Upper lobe of left lung (tissue), 6 donors: ENCODE measurements at places on chromosomes 16 and 17. TPM values are rescaled to one million over a fixed set of nuclear protein-coding genes. Genes with fewer than 3 reads are reported as not detected.

- H3K27me3 ChIP-seq = no peaks in the 10 kb centered on the region
- no peaks in the 10 kb centered on the region for H3K36me3 ChIP-seq
- no peak overlapping the region for H3K4me3 ChIP-seq
- H3K4me1 ChIP-seq = no peaks in the 10 kb centered on the region
- no peak overlapping the region for H3K27ac ChIP-seq
- DNase-seq = no peak
Observed at GRCh38 chr16:54152362-54153239, 134.0 kb downstream of the IRX3 start.

- no peaks in the 10 kb centered on the region for H3K27me3 ChIP-seq
- no peak overlapping the region for H3K27ac ChIP-seq
- H3K4me3 ChIP-seq = no peak overlapping the region
- H3K36me3 ChIP-seq = no peaks in the 10 kb centered on the region
- no peak for DNase-seq
Observed at GRCh38 chr17:78537217-78537860, 39.9 kb downstream of the DNAH17 start.

- H3K4me3 ChIP-seq = no peak overlapping the region
- H3K27ac ChIP-seq = no peak overlapping the region
- H3K36me3 ChIP-seq = no peaks in the 10 kb centered on the region
- DNase-seq = no peak
- H3K27me3 ChIP-seq = no peaks in the 10 kb centered on the region
Observed at GRCh38 chr16:72768591-72768990, 279.3 kb downstream of the ZFHX3 start.

- H3K4me3 ChIP-seq = no peak overlapping the region
- H3K27ac ChIP-seq = no peak overlapping the region
- H3K27me3 ChIP-seq = no peaks in the 10 kb centered on the region
Observed at GRCh38 chr16:84511180-84511800, 6.8 kb upstream of the MEAK7 start.

DNA sequence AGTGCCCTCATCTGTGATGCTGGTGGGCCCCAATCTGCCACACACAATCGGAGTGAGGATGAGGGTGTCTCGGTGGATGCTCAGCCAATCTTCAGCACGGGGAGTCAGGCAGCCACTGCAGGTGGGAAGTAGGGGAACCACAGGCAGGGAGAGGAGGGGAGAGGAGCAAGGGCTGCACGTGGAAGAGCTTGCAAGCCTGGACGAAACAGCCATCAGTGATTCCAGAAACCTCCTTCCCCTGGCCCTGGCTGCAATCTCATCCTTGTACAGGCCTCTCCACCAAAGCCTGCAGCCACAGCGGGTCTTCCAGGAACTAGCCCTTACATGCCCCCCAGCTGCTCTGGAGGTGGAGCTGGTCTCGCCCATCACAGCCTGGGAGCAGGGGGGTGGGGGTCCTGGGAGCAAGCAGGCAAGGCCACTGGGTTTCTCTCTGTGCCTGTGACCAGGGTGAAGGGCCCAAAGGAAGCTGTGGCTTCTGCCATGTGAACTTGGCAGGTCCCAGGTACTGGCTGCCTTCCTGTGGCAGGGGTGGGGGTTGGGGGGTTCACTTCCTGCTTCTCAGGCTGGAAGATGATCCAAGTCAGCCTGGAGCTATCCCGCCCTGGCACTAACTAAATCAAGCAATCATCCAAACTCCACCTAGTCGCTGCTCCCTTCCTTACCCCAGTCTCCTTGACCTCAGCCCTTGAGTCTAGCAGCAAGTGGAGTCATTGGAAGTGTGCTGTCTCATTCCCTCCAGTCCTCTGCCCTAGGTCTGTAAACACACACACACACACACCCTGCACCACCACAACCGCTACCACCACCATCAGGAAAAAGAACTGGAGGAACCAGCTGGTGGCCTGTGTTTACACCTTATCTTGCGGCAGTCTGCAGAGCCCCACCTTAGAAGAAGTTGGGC lies 29.4 kb upstream of the MLKL start:
- peaks cover 7% of the 10 kb centered on the region for H3K4me1 ChIP-seq
- no peak overlapping the region for H3K27ac ChIP-seq
- no peak overlapping the region for H3K4me3 ChIP-seq
- H3K27me3 ChIP-seq = no peaks in the 10 kb centered on the region

- no peaks in the 10 kb centered on the region for H3K36me3 ChIP-seq
- H3K4me1 ChIP-seq = peaks cover 32% of the 10 kb centered on the region
- no peak overlapping the region for H3K27ac ChIP-seq
- DNase-seq = no peak
- H3K27me3 ChIP-seq = no peaks in the 10 kb centered on the region
- H3K4me3 ChIP-seq = no peak overlapping the region
Observed at GRCh38 chr16:85418978-85419491, 194.1 kb upstream of the GSE1 start.

Gene SLC6A4
- 27.0 TPM for total RNA-seq

Gene KRTAP4-1
- total RNA-seq = not detected

DNA sequence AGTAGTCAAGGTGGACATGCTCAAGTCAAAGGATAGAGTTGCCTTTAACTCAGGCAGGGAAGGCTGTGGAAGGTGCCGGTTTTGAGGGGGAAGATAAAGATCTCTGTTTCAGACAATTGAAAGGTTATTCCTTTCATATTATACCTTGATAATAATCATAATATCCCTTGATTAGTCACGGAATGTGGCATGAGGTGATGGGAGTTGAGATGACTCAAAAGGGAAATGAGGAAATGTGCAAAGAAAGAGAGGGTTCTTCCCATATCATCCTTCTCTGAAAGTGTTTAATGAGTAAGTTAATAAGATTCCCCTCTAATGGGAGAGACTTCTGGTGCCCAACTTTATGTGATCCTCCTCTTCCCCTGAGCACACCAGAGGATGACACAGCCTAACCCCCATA lies 43.1 kb upstream of the HS3ST2 start:
- DNase-seq = no peak
- no peaks in the 10 kb centered on the region for H3K4me1 ChIP-seq
- H3K27ac ChIP-seq = no peak overlapping the region

DNA sequence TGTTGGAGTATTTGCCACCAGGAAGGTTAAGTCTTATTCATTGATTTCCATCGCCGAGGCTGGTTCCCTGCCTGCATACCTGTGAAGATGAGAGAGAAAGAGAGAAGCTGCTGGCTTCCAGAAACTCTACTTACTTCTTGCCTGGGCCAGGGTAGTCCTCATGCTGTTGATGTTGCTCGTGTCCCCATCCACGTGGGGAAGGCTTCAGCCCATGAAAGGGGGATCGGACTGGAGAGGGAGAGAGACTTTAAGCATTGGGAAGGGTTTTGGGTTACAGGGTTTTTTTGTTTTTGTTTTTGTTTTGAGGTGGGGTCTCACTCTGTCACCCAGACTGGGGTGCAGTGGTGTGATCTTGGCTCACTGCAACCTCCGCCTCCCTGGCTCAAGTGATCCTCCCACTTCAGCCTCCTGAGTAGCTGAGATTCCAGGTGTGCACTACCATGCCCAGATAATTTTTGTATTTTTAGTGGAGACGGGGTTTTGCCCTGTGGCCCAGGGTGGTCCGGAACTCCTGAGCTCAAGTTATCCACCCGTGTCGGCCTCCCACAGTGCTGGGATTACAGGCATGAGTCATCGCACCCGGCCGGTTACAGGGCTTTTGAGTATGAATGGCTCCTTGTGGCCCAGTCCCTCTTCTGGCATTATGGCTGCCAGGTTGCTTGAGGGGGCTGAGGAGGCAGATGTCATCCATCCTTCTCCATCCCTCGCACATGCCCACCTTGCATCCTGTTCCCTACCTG lies 26.6 kb downstream of the ITGB3 start:
- no peaks in the 10 kb centered on the region for H3K36me3 ChIP-seq
- H3K27me3 ChIP-seq = no peaks in the 10 kb centered on the region
- peak overlapping the region; percentile 85 for H3K27ac ChIP-seq
- no peak overlapping the region for H3K4me3 ChIP-seq
- DNase-seq = no peak
- peaks cover 52% of the 10 kb centered on the region for H3K4me1 ChIP-seq

DNA sequence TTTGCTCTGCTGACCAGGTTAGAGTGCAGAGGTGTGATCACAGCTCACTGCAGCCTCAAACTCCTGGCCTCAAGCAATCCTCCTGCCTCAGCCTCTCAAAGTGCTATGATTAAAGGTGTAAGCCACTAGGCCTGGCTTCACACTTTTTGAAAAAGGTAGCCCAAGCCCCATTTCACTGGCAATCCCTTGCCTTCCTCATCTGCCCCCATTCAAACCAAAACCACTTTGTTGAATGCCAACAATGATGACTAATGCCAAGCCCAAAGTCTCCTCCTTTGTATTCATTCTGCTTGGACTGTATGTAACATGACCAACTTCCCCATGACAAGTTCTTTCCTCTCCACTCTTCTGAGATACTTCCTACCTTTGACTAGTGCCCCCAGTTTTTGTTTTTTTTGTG lies 33.1 kb downstream of the N4BP1 start:
- H3K27me3 ChIP-seq = no peaks in the 10 kb centered on the region
- peak overlapping the region; percentile 30 for H3K27ac ChIP-seq
- no peak for DNase-seq

DNA sequence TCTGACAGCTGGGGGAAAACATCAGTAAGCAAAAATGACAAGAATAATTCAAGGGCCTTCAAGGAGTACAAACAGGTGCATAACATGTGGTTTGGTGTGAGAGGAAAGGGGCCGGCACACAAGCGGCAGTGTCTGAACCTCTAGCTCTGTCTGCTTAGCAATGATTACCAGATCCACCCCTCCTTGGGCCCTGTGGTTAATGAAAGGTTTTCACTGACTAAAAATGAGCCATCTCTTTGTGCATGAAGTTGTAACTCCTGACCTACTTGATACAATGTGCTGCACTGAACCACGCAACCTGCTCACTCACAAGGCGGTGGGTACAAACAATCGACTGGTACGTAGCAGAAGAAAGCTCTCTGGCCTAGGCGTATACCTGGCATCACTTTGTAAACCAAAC lies 15.1 kb downstream of the FAM117A start:
- H3K27ac ChIP-seq = no peak overlapping the region
- H3K27me3 ChIP-seq = no peaks in the 10 kb centered on the region
- DNase-seq = no peak
- peaks cover 14% of the 10 kb centered on the region for H3K4me1 ChIP-seq
- no peaks in the 10 kb centered on the region for H3K36me3 ChIP-seq

Gene CMTM1
- not detected for total RNA-seq

- no peak for DNase-seq
- H3K36me3 ChIP-seq = no peaks in the 10 kb centered on the region
- H3K4me1 ChIP-seq = no peaks in the 10 kb centered on the region
- H3K27ac ChIP-seq = no peak overlapping the region
- no peaks in the 10 kb centered on the region for H3K27me3 ChIP-seq
Observed at GRCh38 chr17:11924076-11924475, 73.2 kb downstream of the ZNF18 start.

GRCh38 chr17:38893113-38893512 lies 23.3 kb downstream of the LASP1 start:
- peaks cover 53% of the 10 kb centered on the region for H3K4me1 ChIP-seq
- H3K4me3 ChIP-seq = no peak overlapping the region
- no peak for DNase-seq
- H3K36me3 ChIP-seq = peaks cover 49% of the 10 kb centered on the region

- DNase-seq = no peak
- H3K27me3 ChIP-seq = no peaks in the 10 kb centered on the region
- H3K4me1 ChIP-seq = no peaks in the 10 kb centered on the region
- H3K4me3 ChIP-seq = no peak overlapping the region
Observed at GRCh38 chr16:62814891-62815290, 778.7 kb upstream of the CDH8 start.

DNA sequence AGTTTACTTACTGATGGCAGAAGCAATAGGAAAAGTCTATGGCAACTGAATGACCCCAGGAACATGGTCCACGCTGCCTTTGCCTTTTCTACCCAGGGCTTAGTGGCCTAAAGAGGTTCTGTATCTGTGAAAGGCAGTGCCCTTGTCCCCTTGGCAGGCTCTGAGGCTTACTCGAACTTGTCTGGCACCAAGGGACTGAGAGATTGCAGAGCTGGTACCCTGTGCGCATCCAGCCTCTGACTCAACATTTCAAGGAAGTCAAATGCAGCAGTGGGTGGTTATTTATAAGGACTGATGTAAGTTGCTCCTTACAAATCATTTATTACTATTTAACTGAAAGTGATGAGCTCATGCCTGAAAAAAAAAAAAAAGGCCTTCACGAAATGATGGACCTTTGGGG lies 299.9 kb upstream of the MYOCD start:
- DNase-seq = no peak
- no peaks in the 10 kb centered on the region for H3K4me1 ChIP-seq
- H3K36me3 ChIP-seq = no peaks in the 10 kb centered on the region
- H3K4me3 ChIP-seq = no peak overlapping the region

- H3K36me3 ChIP-seq = no peaks in the 10 kb centered on the region
- peaks cover 19% of the 10 kb centered on the region for H3K4me1 ChIP-seq
- H3K27me3 ChIP-seq = no peaks in the 10 kb centered on the region
Observed at GRCh38 chr17:61245706-61246135, 153.9 kb upstream of the TBX2 start.

Gene PRSS21
- total RNA-seq = 1.2 TPM

- H3K4me1 ChIP-seq = peaks cover 47% of the 10 kb centered on the region
- peak overlapping the region; percentile 97 for H3K27ac ChIP-seq
- no peaks in the 10 kb centered on the region for H3K36me3 ChIP-seq
- H3K27me3 ChIP-seq = no peaks in the 10 kb centered on the region
- peak overlapping the region; percentile 84 for H3K4me3 ChIP-seq
Observed at GRCh38 chr17:81295676-81296381, 722 bp upstream of the SLC38A10 start.

Gene CD300LF
- 28.7 TPM for total RNA-seq

DNA sequence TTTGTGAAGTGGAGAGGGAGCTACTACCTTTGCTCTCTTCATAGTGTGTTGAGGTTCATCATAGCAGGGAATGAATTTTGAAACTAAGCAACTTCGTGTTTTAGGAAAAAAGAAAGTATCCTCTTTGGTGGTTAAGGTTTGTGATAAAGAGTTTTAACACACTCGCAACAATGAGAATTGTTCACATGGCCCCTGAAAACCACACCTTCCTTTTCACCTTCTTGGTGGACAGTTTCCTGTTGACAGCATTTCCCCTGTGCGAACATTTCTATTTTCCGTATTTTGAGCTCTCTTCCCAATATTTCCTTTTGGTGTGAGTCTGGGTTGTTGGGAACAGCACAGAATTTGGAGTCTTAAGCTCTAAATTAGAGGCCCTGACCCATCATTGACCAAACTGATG lies 3.8 kb downstream of the OR4D2 start:
- H3K27me3 ChIP-seq = no peaks in the 10 kb centered on the region
- DNase-seq = no peak
- no peak overlapping the region for H3K4me3 ChIP-seq
- H3K36me3 ChIP-seq = no peaks in the 10 kb centered on the region

Gene TEX19
- total RNA-seq = not detected

Gene CCL7
- not detected for total RNA-seq

- H3K36me3 ChIP-seq = peaks cover 24% of the 10 kb centered on the region
- DNase-seq = peak; percentile 86
- H3K27ac ChIP-seq = no peak overlapping the region
- H3K27me3 ChIP-seq = no peaks in the 10 kb centered on the region
Observed at GRCh38 chr16:57994778-57995177, 5.7 kb downstream of the ZNF319 start.
